ENCODE measurements at places on chromosomes 2 and 18.

GRCh38 chr2:224284134-224284946 is 117.6 kb downstream of the FAM124B start:
- DNase-seq, result peak; percentile 50

DNA sequence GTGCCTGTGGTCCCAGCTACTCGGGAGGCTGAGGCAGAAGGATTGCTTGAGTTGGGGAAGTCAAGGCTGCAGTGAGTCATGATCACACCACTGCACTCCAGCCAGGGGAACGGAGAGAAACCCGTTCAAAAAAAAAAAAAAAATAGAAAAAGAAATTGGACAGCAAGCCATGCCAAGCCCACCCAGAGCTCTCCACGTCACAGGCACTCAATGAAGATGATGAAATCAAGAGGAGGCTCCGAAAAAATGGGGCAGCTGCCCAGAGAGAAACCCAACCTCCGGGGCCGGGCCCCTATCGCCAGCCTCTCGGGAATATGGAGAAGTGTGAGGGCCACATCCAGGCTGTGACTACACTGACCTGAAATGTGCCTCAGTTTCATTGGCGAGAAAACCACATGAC is 40.0 kb downstream of the BIN1 start:
- DNase-seq, result no peak

- no peak for DNase-seq
These were observed 68.4 kb downstream of the COPS7B start for GRCh38 chr2:231854616-231855125.

- no peak for DNase-seq
These were observed 143.9 kb downstream of the L3MBTL4 start for GRCh38 chr18:6270771-6271216.

DNA sequence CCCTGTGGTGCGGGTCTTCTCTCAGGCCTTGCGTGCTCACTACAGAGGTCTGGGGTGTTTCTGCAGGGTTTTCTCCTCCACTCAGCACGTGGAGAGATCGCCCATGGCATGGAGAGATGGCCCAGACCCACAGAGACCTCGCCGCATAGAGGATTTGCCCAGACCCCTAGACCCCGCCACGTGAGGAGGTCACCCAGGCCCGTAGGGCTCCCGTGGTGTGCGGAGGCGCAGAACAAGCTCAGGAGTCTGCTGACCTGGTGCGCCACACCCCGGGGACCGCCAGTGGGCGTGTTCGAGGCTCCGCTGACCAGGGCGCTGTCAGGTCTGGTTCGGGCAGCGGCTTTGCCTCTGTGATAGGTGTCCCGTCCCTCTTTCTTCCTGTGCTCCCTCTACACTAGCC is 64.5 kb downstream of the ADI1 start:
- DNase-seq, result no peak

DNA sequence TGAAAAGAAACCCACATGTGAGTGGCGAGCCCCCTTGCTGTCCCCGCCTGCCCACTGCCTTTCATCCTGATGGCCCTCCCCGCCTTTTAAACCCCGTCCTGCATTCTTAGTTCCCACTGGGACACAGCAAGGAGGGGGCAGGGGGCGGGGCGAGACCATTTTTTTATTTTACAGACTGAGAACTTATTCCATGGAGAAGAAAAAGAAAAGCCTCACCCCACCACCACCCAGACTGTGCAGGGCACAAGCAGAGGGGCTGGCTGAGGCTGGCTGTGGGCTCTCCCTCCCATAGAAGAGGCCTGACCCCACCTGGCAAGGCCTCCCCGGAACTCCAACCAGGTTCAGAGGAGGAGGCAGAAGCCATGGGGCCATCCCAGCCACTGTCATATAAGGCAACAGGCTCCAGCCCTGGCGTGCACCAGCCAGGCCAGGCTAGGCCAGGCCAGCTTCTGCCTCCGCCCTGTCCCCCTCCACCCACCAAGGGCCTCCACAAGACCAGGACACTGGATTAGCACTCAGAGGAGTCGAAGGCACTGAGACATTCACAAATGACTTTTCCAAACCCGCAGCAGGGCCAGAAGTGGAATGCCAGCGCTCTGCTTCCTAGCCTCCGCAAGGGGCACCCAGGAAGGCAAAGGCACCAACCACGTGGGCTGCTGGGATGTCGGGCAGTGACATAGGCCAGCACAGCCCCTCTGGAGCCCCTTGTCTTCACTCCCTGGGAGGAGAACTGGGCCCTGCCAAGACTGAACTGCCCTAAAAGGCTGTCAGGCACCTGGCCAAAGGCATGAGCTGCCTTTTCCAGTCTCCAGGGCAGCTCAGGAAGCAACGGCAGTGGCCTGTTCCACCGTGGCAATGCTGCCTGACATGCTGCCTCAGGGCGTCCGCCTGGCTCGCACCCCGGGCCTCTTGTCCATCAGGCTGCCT is 37.5 kb upstream of the SEMA4C start:
- peak; percentile 55 for DNase-seq

- DNase-seq, result no peak
These were observed 20.3 kb upstream of the XIRP2 start for GRCh38 chr2:166867874-166868514.

DNA sequence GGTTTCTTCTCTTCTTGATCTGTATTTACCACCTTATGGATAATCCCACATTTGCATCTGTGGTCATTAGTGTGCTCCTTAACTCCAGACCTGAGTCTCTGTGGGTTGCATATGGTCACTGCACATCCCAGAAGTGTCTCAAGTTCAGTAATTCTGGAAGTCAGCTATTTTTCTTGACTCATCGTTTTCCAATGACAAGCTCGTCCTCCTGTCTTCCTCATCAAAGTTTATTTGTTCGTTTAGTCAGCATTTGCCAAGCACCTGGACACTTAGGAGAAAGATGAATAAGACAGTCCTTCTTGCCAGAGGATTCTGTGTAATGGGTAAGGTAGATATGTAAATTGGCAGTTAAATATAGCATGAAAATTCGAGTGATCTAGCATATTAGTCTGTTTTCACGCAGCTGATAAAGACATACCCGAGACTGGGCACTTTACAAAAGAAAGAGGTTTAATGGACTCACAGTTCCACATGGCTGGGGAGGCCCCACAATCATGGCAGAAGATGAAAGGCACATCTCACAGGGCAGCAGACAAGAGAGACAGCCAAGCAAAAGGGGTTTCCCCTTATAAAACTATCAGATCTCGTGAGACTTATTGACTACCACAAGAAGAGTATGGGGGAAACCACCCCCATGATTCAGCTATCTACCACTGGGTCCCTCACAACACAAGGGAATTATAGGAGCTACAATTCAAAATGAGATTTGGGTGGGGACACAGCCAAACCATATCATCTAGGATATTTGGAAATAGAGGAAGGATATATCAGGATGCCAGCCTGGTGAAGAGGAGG is 19.4 kb downstream of the FASTKD2 start:
- no peak for DNase-seq

DNA sequence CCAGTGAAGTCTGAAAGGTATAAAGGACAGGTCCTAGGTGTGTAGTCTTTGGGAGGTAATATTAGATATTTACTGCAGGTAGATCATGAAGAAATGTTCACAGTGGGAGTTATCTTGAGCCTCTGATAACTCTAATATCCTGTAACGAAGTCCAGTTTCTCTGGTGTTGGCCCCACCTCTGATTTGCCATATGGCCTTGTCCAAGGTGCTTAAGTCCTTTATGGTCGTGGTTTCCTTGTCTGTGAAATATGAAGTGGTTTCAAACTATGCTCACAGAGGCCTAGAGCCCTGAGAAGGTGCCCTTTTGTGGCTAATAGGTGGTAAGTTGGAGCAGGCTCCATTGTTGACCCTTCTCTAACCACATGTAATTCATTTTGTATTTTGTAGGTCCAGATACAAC is 190.7 kb downstream of the ICOS start:
- peak; percentile 47 for DNase-seq

DNA sequence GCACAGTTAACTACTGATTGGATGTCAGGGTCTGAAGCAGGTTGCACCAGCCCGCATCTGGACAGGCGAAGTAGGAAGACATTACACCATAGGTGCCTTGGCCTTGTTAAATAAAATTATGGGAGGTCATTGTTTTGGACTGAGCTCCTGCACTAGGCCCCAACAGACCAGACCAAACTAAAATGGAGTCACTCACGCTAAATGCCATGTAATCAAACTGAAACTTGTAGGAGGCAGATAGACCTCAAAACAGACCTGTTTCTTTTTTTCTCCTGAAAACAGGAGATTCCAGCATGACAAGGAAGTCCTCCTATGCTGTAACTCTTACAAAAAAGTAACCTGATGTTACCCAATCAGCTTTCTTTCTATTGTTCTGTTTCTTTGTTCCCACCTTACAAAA is 15.5 kb upstream of the NFU1 start:
- no peak for DNase-seq

DNA sequence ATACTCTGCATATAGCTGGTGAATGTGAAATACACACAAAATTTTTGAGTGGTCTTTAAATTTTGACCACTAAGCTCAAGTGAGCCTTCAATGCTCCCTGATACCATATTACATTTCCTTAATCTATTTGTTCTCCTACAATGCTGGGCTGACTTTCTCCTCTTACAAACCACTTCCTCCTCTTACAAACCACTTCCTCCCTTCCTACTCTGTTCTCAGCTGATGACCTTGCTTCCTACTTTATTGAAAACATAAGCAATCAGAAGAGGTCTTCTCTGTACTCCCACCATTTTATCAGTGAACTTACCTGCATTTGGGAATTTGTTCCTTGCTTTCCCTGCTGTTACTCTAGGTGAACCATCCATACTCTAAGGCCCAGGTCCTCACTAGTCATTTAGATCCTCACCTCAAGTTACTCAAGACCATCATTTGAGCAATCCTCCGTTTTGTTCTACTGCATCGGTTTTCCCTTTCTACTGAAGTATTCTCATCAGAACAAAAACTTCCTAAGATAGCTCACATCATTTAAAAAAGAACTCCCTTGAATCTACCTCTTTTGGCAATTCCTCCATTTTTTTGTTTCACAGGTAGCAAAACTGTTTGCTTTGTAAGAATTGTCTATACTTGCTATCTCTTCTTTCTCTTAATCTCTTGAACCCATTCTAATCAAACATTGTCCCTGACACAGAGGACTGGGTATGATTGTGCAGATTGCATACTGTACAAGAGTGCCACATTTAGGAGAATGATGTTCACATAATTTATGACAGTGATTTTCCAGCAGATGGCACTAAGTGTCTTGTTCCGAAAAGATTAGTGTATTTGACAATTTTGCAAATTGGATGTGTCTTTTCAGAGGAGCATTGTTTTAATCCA is 96.5 kb downstream of the EPB41L5 start:
- DNase-seq, result peak; percentile 27

GRCh38 chr18:55159027-55159426 is 199.8 kb upstream of the CCDC68 start:
- no peak for DNase-seq

DNA sequence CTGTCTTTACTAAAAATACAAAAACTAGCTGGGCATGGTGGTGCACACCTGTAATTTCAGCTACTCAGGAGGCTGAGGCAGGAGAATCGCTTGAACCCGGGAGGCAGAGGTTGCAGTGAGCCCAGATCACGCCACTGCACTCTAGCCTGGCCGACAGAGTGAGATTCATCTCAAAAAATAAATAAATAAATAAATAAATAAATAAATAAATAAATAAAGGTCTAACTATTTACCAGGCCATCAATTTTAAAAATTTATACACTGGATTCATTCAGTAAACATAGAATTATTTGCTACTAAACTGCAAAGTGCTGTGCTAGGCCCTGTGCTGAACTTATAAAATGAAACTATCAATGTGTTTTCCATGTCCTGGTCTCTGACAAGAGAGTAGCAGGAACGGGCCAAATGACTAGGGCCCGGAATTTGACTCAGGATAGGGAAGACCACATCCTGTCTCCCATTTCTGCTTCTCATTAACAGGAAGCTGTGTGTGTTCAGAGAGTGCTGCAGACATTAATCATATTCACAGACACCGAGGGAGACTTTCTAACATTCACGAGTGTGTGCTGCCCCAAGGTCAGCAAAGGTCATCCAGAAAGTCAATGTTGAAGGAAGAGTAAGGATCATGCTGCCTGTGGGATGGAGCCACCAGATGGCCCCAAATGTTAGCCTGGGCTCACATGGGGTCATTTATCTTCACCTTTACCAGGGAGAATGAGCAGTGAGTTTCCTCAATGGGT is 95.8 kb downstream of the SPP2 start:
- peak; percentile 69 for DNase-seq

- DNase-seq, result no peak
These were observed 600.4 kb upstream of the KLHL29 start for GRCh38 chr2:22784566-22784965.

DNA sequence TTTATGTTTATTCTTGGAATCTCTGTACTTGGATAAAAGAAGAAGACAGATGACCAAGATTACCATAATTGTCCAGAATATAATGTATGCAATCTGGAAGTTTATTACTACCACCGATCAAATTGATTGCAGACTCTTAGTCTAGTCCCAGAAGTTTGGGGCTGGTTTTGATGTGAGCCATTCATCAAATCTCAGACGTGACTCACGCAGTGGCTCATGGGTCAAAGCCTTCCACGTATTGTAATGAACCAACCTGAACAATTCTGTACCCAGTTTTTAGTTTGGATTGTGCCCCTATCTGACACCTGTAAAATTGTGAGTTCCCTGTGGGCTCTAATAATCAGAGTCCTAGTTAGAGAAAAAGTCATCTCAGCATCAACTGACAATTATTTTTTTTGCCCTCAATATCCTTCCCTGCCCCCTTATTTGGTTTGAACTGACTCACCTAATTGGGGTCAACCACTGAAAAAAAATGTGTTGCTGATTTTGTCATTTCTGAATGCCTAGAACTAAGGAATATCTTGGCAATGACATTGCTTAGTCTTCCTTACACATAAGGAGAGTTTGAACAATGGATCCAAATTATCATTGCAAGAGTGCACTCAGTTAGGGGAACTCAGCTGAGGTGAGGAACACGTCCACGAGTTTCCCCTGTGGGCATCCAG is 219.5 kb upstream of the NRP2 start:
- no peak for DNase-seq

DNA sequence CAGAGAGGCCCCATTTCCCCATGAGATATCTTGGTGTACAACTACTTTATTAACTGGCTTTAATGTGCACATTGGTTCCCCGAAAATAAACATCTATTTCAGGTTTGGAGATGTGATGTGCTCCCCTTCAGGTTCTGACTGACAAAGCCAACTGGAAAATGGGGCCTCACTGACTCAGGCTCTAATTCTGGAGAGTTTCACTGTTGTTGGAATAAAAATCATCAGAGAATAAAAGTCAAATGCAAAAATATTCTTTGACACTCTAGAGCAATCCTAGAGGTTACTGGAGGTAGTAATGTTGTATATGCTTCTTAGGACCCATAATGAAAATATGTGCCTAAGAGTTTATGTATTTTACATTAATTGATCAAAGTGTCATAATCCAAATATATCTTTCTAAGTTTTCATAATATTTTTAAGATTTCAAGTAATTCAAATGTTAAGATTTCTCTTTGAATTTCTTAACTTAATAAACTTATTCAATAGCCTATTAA is 189.9 kb upstream of the COL3A1 start:
- no peak for DNase-seq

DNA sequence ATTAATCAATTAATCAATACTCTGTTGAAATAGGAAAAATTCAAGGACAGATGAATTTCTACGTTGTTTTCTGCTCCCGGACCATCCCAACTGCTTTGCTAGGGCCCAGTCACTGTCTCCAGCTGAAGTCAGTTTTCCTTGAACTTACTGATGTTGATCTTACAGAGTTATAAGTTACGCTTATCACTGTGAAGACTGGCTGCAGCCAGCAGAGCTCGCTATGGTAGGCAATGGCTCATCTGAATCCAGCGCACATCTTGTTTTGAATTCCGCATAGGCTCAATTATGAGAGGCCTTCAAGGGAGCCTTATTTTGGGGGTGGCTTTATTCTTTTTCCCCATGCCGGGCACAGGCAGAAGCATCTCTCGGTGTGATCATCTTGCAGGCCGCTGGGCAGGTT is 2.7 kb downstream of the MC2R start:
- no peak for DNase-seq

- no peak for DNase-seq
These were observed 64.2 kb downstream of the VRK2 start for GRCh38 chr2:58110765-58111164.
